ENCODE measurements at places on chromosomes 5 and 9.

GRCh38 chr5:177438468-177438867 is 8.1 kb upstream of the PRR7 start:
- DNase-seq, result no peak

GRCh38 chr5:3597167-3598007 is 1.8 kb downstream of the IRX1 start:
- no peak for DNase-seq

GRCh38 chr5:143406408-143406807 is 2.9 kb upstream of the NR3C1 start:
- no peak for DNase-seq

DNA sequence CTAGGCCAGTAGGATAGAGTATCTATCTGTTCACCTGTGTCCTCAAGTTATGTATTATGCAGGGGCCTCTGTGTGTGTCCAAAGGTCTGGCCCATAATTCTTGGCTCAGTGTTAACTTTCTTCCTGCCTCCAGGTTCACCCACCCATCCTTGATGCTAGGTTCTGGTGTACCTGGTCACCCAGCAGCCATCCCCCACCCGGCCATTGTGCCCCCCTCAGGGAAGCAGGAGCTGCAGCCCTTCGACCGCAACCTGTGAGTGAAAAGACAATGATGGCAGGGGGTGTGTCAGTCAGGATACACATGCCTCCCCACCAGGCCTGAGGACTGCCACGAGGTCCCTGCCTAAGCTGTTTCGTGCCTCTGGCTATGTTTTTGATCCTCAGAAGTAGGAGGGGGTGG is 27.6 kb downstream of the TCF7 start:
- DNase-seq, result no peak

DNA sequence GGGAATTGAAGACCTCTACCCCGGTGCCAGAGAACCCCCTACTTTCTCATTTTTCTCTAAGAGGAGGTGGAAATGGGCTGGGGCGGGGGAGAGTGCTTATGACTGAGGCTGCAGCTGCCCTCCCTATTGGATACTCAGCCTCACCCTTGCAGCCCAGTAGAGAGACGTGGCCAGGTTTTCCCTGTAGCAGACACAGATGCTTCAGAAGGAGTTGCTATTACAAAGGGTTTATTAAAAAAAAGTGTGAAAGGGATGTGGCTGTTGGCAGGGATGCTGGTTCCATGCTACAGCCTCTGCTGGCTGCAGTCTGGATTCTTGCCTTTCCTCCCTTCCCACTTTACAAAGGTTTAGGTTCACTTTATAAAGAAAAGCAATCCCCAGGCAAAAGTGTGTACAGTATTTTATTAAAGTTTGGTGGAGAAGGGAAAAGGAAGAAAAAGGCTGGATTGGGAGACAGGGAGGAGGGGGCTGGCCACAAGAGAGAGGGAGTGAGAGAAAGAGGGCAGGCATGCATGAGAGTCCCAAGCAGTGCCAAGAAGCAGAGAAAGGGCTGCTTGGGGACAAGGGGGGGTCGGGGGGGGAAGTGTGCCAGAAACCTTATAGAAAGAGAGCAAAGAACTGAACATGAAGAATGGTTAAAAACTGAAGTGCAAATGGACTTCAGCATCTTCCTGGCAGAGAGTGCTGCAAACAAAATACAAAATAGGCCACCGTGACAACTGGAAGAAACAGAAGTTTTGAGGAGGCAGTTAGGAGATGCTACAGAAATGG is 29.5 kb upstream of the NFIB start:
- DNase-seq, result peak; percentile 18

Measured in DMS153 (cell line).